ENCODE measurements at places on chromosomes 4 and X.

DNA sequence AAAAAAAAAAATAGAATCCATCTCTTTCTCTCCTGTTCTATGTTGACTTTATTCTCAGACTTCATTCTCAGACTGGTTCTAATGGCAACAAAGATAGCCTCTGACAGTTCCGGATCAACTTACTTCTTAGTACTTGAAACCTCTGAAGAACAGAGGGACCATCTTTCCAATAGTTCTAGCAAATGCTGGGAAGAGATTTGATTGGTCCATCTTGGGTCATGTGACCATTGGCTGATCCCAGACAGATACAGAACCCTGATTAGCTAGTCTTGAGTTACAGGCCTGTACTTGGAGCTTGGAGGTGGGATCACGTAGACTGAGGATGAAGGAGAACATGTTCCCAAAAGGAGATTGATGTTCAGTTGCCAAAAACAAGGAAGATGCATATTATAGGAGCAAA is 66.9 kb upstream of the STIM2 start:
- no peak for DNase-seq

GRCh38 chr4:54165011-54165410 is 64.1 kb upstream of the PDGFRA start:
- DNase-seq = no peak

GRCh38 chrX:110212299-110212698 is 105.6 kb downstream of the AMMECR1 start:
- DNase-seq = no peak

DNA sequence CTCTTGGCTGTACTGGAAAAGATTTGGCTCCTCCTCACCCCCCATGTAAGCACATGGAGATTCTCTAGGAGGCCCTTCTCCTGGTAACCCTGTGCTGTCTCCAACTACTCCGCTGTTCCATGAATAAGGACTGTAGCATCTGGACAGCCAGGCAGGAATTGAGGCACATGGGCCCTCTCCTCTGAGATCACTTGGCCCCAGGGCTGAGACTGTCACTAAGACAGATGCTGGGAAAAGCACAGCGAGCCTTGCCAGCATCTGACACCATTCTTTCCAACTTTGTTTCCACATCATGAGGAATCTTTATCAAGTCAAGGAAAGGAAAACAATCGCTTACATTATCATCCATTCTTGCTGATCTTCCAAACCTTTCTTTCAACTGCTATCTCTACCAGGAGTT is 222.6 kb upstream of the INTU start:
- no peak for DNase-seq

GRCh38 chrX:132068405-132068804 is 45.3 kb downstream of the STK26 start:
- DNase-seq = no peak

DNA sequence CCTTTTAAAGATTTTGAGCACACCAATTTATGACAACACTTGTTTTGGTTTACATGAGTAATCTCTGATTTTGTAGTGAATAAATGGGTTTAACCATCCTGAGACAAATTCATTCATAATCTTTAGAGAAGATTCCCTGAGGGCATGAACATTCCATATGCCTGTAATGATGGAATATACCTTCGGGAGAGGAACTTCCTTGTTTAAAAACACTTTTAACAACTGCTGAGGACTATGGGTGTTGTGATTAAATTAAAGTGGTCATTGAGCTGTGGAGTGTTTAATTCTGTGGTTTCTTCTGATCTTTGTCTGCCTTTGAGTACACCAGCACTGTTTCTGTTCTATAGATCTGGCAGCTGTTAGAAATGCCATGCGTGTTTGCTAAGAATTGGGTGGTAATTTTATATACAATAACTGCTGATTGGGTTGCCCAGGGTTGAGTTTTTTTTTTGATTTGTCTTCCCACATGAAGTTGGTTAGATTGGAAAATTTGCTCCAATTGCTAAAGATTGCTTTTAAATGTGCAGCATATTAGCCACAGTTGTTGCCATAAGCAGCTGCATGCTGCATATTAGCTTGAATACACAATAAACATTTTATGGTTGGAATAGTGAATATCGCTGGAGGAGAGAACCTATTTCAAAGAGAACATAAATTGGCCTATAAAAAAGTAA is 86.8 kb downstream of the DCLK2 start:
- no peak for DNase-seq

DNA sequence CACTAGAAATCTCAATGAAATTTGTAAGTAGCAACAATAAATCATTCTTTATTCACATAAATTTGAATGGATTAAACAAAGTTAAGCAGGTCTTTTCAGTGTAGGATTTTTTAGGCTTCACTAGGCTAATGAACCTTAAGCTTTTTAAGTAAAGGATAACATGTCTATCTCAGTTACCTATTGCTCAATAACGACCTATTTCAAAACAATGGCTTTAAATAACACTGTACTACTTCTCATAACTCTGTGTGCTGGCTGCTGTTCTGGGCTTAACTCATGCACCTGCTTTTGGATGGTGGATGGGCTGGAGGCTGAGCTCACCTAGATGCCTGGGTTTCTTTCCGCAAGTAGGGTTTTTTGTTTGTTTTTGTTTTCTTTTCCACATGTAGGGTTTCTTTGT is 495.0 kb upstream of the SLIT2 start:
- no peak for DNase-seq

DNA sequence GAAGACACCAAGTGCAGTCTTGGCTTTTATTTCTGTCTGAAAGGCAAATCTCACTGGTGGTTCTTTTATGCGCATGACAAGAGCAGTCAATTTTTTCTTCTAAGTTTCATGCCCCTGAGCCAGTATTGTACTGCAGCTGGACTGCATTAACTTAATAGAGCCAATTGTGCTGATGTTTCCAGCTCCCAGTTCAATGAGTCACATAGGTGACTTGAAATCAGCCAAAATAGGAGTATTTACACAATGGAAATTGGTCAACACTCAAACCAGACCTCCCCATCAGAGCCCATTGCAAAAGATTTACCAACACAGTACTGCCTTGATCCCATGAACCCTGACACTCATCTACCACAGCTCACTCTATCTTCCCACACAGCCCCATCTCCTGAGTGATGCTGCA is 100.3 kb upstream of the GUCY1A1 start:
- DNase-seq = no peak

DNA sequence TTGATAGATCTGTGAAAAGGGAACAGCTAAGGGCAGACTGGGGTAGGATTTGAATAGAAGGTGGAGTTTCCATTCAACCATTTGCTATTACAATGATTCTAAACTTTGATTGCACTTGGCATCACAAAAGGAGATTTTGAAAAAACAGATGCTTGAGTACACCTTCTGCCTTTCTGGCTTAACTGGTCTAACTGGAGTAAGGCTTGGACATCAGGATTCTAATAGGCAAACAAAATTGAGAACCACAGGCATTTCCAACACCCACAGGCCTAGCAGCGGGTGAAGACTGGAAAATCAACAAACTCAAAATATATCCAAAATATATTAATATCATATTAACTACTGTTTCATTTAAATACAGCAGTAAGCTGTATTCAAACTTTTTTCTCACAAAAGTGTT is 1.9 kb upstream of the VEGFC start:
- DNase-seq = no peak

GRCh38 chrX:112769034-112769433 is 71.6 kb downstream of the AMOT start:
- no peak for DNase-seq

GRCh38 chr4:52431410-52431809 is 227.7 kb downstream of the USP46 start:
- DNase-seq = no peak

DNA sequence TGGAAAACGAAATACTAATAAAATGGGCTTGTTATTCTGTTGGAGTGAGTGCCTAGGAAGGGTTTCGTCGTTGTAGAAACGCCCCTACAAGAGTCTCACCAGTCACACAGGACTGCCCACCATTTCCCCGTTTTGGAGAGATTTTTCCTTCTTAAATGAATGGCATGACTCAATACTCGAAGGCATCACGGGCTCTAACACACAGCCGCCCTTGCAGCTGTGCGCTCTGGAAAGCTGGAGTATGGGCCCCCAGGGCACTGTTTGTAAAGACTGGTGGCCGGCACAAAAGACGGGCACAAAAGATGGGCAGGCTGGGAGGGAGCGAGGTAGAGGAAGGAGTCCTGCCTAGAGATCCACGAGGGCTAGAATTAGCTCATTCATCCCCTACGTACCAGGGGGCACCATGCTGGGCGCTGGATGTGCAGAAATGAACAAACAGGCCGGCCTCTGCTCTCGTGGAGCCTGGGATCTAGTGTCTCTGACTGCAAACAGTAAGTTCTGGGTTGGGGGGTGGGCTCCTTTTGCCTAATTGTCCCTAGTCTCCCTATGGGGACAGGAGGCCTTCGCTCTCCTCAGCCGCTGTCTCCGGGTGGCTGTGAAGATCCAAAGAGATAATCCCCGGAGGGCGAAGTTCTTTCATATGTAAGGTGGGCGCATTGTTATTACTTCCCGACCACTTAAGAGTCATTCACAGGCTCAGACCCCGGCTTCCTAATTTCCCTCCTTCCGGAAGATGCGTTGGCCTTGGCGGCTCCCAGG is 1.0 kb upstream of the SFRP2 start:
- DNase-seq = no peak

- DNase-seq = no peak
These were observed 312.6 kb upstream of the FTHL17 start for GRCh38 chrX:31384471-31384870.

GRCh38 chr4:187962926-187963325 is 32.6 kb upstream of the ZFP42 start:
- no peak for DNase-seq

- peak; percentile 60 for DNase-seq
These were observed 31.8 kb upstream of the IQSEC2 start for GRCh38 chrX:53312946-53313727.

DNA sequence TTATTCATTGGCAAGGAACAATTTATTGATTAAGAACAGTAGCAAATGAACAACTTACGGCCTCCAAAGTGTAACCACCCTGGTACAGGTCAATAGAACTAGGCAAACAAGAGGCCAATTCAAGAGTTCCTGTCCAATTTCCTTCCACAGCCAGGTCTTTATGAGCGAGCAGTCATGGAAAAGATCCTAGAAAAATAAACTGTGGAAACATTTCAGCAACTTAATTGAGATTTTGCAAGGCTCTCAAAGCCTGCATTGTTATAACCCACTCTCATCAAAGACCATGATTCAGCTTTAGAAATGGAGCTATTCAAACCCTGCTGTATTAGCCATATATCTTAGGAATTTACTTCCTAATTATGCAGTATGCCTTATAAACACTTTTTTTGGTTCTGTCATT is 43.6 kb downstream of the UNC5C start:
- DNase-seq = no peak

DNA sequence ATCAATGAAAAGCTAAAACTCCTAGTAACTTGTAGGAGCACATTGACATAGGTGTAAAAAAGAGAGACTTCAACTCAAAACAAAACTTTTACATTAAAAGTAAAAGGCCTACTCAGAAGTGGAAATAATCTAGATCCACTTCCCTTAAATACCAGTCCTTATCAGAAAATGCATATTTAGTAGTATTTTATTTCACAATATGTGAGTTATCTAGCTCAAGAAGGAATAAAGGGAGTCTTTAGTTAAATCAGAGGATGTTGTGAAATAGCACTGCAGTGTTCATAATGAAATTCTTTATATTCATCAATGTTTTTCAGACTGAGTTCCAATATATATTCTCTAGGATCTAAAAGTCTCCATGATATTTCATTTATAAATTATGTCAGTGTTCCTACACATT is 715.0 kb downstream of the GRID2 start:
- DNase-seq = no peak

DNA sequence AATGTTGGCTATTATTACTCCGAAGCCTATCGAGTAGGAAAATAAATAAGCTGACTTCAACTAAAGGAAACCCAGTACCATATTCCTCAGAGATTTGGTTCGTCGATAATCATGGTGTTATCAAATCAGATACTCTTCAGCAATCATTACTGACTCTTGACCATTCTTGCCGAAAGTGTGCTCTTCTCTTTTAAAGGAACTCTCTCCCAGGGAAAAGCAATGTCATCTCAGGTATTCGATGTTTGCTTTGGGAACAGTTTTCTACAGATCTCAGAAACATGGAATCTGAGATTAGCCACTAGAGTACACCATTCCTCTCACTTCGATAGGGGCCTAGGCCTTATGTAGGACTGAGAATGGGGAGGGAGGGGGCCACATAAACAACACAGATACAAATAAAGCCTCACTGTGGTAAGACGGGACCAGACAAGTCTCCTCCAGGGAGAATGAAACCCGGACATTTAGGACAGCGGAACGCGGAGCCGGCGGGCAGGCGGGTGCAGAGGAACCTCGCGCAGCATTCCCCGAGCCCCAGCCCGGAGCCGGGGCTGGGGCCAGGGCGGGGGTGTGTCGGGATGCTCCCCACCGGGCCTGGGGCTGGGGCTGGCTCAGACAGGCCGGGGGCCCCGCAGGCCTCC is 581 bp downstream of the DNAJB14 start:
- no peak for DNase-seq

GRCh38 chr4:76703123-76703490 is 194.8 kb downstream of the SOWAHB start:
- DNase-seq = no peak

- DNase-seq = no peak
These were observed 32.7 kb downstream of the IRF2 start for GRCh38 chr4:184441461-184442313.

Measured in CD4-positive, alpha-beta T cell treated with Interleukin-6 at 100 ng/mL for 8 hours (primary cell).